ENCODE measurements at places on chromosomes 7 and 10.
A peak's percentile ranks its signal among the peaks of the same experiment; 100 is the strongest.

DNA sequence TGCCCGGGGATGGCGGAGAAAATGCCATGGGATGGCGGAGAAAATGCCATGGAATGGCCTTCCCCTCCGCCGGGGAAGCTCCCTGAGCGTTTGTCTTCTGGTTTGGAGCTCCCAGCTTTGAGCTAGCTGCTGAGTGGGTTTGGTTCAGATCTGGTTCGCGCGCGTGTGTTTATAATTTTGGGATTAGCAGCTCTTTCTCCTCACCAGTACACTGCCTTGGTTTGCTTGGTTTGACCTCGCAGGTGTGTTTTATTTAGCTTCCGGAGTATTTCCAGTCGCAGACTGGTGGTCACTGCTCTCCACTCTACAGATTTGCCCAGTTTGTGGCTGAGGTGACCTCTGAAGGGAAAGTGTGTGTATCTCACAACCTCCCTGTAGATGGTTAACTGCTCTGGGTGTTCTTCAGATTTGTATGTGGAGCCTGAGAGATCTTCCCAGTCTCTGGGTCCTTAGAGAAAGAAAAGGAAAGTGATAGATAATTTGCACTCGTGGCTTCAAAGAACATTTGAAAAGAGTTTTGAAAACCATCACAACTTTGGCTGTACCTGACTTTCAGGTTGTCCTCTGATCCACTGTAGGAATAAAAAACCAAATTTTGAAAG, 597 bp downstream of the ZNF277 start:
- no peak for DNase-seq

- DNase-seq = no peak
Measured at GRCh38 chr10:123991611-123992570, 100.3 kb upstream of the CPXM2 start.

GRCh38 chr10:6482737-6483357, 97.2 kb downstream of the PRKCQ start:
- no peak for DNase-seq

- DNase-seq = peak; percentile 1
Measured at GRCh38 chr7:136868496-136869000, at the start of gene CHRM2. TSS of gene CHRM2 (plus strand) at chr7:136868652. CDS start at chr7:137014866, 146,214 bp downstream.

DNA sequence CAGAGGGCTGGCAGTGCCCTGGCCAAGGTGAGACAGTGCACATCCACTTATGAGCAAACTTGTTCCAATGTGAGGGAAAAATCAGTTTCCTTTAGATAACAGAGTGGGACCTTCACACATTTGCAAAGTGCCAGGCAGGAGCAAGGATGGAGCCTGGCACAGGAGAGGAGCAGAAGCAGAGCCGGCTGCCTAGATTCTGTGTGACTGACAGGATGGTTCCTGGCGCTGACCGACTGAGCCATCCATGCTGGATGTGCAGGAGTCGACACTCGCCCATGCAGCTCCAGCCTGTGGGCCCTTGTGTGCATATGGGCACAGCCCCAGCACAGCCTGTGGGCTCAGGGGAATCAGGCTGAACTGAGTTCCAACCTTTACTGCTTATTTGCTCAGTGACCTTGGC, 346.5 kb downstream of the GRID1 start:
- DNase-seq = no peak

DNA sequence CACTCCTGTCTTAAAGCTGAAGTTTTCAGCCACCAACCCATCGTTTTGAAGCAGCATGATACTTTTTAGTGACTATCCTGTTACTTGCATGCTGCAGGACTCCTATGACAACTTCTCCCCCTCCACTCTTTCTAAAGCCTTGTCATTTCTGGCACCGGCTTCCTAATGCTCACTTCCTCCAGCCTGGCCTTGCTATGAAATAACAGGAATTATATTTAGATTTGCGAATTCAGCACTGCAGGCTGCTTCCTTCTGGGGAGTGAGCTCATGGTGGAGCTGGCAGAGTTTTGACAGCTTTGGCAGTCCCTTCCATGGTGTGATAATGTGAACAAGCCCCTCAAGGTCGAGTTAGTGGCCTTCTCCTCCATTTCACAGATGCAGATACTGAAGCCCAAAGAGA, 13.4 kb downstream of the BLNK start:
- DNase-seq = no peak
